Caki2 (cell line): ENCODE measurements at places on chromosomes 2 and 18.

- DNase-seq = no peak
These were observed 423.4 kb upstream of the ID2 start for GRCh38 chr2:8258406-8258805.

- no peak for DNase-seq
These were observed 95.9 kb downstream of the KCNJ3 start for GRCh38 chr2:154794406-154794805.

DNA sequence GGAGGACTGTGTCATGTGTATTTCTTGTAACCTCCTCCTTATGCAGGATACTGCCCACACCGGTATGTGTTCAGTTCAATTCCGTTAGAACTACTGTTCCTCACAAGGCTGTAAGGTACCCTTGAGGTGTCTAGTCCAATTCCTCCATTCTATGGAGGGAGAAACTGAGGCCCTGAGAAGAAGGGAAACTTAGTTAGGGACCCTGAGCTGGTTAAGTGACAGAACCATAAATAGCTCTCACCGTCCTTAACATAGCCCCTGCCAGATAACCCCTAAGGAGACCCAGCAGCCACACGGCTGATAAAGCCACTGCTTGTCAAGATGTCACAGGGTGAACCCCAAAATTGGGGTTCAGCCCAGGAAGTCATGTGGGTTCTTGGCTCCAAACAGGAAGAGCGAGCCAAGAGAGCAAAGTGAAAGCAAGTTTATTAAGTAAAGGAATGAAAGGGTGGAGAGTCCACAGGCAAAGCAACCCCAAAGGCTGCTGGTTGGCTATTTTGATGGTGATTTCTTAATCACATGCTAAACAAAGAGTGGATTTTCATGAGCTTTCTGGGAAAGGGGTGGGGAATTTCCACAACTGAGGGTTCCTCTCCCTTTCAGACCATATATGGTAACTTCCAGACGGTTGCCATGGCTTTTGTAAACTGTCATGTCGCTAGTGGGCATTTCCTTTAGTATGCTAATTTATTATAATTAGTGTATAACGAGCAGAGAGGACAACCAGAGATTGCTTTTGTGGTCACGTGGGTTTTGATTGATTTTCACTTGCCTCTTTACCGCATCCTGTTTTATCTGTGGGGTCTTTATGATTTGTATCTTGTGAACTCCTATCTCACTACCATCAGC lies 83.4 kb upstream of the RTN4 start:
- peak; percentile 36 for DNase-seq

DNA sequence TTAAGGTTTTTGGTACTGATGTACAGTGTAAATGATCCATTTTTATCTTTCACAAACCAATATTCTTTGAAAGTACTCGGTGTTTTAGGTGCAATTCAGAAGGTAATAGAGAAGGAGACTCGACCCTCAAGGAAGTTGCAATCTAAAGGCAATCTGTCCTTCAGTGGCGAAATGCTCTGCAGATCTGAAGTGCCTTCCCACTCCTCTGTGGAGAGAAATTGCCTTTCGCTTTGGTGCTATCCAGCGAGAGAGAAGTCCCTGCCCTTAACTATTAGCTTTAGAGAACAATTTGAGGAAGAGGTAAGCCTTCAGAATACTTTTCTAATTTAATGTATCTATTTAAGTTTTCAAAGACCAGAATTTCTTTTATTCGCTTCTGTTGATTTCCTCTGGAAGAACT lies 371.8 kb upstream of the FANCL start:
- no peak for DNase-seq

- no peak for DNase-seq
These were observed 128.1 kb downstream of the ANTXR1 start for GRCh38 chr2:69141061-69141460.

- peak; percentile 97 for DNase-seq
These were observed 11.8 kb upstream of the ATOH8 start for GRCh38 chr2:85741833-85742455.

DNA sequence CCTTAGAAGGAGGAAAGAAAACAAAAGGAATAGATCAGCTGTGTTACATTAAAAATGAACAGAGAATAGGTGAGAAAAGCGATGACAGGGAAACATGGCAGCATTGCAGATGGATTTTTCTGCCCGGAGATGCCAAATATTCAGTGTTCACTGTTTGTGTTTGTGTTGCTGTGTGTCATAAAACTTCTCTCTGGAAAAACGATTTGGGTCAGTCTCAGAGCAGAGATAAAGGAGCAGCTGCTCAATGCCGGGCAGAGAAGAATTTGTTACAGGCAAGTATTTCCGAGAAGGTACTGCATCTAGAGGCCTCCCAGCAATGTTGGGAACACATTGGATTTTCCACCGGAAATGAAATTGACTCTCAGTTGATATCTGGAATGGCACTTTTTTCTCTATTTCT lies 156.4 kb upstream of the KLHL14 start:
- no peak for DNase-seq

GRCh38 chr2:46318579-46319460 lies 21.6 kb downstream of the EPAS1 start:
- DNase-seq = no peak

- DNase-seq = peak; percentile 48
These were observed 29.8 kb downstream of the PCBP1 start for GRCh38 chr2:70116936-70117552.

DNA sequence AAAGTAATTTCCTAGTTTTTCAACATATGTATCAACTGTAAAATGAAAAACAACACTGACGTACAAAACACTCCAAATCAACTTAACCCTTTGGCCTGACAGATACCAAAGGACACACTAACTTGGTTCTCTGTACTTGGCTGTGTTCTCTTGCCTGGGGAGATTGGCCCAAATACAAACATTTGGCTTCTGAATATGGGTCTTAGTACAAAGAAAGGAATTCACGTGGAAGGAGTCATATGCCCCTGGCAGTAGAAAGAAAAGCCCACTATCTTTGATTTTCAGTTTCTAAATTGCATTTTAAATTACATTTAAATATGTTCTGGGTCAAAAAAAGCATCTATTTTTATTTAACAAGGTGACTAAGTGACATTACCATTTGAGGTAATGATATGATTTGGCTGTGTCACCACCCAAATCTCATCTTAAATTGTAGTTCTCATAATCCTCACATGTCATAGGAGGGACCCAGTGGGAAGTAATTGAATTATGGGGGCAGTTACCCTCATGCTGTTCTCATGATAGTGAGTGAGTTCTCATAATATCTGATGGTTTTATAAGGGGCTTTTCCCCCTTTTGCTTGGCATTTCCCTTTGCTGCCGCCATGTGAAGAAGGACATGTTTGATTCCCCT lies 153.6 kb upstream of the CCDC195 start:
- DNase-seq = no peak

DNA sequence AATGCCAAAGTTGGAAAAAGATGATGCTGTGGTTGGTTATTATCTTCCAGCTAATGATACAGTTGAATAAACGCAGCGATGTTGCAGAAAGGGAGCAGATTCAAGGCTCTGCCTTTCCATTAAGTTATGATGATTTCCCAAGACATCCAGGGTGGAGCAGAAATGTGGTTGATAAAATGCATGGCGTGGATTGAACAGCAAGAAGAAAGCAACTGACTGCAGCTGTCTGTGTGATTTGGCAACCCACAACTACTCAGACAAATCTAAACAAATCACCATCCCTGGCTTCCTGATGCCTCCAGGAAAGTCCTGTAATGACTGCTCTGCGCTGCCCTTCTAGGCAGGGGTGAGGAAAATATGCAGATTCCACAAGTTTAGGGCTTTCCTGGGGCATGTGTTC lies 166.3 kb downstream of the NRP2 start:
- no peak for DNase-seq

DNA sequence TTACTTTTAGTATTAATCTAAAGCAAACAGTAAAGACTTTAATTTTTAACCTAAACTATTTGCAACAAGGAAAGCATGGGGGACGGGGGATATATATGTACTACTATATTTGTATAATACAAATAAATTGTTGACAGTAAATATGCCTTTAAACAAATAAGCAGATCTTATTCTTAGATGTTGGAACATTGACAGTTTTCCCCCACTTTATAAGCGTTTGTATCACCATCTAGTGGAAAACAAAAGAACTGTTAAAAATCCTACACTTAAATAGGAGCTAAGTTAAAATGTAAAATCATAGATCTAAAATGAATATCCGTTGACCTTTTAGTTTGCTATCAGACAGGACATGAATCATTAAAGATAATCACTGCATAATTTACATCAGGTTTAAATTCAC lies 50.0 kb downstream of the RBBP8 start:
- peak; percentile 11 for DNase-seq

GRCh38 chr18:36640021-36640952 lies 188.5 kb downstream of the TPGS2 start:
- peak; percentile 12 for DNase-seq

GRCh38 chr2:37798315-37799005 lies 126.6 kb upstream of the RMDN2 start:
- DNase-seq = no peak

DNA sequence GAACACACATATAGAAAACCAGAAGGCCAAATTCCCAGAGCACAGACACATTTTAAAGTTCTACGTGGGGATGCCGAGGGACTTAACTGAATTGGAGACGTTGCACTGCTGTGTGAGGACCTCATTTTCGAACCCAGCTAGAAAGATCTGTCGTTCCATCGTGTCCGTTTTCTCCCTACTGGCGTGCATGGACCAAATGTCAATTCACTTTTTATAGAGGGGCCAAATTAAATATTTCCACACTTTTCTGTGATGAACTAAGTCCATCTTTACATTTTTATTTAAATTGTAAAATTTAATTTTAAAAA lies 692 bp upstream of the TSHZ1 start:
- no peak for DNase-seq

- DNase-seq = no peak
These were observed 89.0 kb downstream of the ZNF521 start for GRCh38 chr18:25262920-25263319.

DNA sequence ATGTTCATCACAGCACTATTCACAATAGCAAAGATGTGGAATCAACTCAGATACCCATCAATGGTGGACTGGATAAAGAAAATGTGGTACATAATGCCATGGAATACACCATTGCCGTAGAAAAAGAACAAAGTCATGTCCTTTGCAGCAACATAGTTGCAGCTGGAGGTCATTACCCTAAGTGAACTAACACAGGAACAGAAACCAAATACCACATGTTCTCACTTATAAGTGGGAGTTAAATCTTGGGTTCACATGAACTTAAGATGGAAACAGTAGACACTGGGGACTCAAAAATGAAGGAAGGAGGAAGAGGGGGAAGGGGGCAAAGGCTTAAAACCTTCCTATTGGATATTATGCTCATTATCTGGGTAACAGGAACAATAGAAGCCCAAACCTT lies 228.1 kb upstream of the RAB6C start:
- DNase-seq = no peak

DNA sequence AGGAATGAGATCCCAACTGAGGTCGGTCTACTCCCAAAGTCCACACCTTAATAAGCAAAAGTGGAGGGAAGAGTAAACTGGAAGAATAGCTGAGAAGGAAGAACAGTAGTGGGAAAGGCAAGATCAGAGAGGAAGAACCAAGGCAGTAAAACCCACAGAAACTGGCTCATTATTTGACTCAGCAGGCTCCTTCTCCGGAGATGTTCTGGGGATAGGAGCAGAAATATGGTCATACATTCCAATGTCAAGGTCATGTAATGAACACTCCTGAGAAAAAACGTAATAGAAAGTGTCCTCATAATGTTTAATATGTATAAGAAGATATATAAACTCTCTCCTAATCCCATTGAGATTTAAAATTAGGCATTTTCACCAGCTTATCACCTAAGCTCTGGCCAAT lies 39.5 kb downstream of the STK39 start:
- DNase-seq = no peak

DNA sequence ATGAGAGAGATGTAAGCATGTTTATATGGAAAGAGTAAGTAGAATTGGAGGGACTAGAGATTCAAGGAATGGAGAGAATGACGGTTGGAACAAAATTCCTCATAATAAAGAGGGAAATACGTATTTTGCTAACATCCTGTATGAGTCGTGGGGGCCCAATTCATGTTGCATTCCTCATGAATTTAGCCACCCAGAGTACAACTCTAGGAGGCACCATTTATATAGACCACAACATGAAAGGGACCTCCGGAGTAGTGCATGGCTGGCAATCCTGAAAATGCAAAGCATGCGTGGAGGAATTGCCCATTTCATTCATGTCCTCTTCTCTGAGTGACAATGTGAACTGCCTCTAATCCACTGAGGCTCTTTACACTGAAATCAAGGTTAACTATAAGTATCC lies 168.2 kb downstream of the ZEB2 start:
- no peak for DNase-seq

GRCh38 chr2:39408351-39409136 lies 28.5 kb downstream of the MAP4K3 start:
- DNase-seq = peak; percentile 70

DNA sequence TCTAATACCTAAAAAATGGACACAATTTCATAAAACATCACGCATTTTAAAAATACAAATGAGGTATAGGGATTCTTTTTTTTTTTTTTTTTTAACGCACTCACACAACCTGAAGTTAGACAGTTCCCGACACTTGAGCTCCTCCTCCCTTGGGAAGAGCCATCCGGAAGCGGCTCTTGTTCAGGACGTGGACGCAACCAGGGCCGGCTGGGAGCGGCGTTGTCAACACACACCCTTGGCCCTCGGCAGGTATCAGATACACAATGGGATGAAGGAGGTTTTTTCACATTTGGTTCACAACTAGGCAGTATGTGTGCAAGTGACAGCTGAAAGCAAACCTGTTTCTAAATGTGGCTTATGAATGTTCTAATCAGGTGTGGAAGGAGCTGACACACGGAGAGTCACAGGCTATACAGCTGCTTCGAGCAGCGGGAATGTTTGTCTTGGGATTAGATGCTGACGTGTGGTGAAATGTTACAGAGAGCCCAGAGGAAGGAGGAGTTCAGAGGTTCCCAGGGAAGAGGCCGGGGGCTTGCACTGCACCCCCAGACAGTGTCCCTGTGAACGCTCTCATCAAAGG lies 111.1 kb downstream of the PXDN start:
- no peak for DNase-seq

DNA sequence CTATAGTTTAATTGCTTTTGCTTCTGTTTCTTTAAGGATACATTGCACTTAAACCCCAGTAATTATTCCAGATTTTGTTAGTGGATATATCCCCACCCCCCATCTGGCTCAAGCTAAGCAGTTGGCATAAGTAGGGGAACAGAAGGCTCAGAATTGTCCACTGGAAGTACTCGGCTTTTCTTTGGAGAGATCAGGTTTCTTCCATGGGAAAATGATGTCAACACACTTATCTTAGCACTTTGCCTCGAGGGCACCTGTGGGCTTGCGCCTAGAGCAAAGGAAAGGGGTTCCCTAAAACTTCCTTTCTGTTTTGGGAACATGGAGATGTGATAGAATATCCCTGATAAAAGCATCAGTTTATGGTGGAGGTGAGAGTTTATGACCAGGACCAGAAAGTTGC lies 130.6 kb downstream of the FMNL2 start:
- DNase-seq = no peak

- no peak for DNase-seq
These were observed 227.6 kb downstream of the SLC8A1 start for GRCh38 chr2:40224318-40224717.

- no peak for DNase-seq
These were observed at the start of gene PSMA8 for GRCh38 chr18:26133652-26134051. PSMA8 (plus strand) TSS chr18:26133869; CDS start chr18:26133966, 97 bp downstream.
